ENCODE measurements at places on chromosomes 7 and 10.

DNA sequence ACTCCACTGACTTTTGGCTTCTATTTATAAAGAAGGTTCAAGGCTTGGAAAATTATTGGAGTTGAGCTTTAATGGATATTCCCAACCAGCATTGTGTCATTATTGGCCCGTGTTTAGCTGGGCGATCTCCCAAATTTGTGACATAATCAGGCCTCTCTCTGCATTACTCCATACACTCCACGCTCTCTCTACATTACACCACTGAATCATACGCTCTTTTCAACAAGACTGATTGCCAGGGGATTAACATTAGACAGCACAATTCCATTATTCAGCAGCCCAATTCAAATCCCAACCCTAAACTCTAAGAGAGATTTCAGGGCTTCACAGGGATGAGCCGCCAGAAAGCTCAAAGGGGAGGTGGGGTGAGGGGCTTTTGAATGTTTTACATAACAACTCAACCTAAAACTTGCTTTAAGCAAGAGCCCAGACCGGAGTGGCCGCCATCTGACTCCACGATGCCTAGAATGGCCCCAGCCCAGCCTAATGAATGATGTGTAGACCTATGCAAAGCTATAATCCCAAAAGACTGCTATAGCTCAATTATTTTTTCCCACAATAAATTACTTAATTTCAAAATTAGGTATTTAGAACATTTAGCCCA, 61.8 kb downstream of the FGFR2 start:
- DNase-seq, result no peak

DNA sequence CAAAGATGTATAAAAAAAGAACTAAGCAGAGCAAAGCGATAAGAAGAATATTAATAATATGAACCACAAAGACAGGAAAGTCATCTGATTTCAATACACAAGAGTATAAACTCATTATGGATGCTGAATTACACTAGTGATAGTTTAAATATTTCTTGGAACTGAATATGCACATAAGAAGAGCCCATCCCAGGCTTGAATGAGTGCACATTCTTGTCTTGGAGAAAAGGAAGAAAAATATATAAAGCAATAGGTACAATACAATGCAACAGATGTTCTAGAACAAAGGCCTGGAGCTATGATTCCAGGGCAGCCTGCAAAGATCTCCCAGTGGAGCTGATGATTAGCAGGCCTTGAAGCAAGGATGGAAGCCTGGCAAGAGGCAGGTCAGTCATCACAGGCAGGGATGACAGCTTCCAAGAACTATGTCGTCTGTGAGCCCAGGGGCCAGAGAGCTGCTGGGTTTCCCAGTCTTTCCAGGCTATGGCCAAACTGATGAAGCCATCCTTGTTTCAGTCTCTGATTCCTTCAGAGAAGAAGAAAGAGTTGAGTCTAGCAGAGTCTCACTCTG, 277.6 kb downstream of the KCNMA1 start:
- DNase-seq, result no peak

DNA sequence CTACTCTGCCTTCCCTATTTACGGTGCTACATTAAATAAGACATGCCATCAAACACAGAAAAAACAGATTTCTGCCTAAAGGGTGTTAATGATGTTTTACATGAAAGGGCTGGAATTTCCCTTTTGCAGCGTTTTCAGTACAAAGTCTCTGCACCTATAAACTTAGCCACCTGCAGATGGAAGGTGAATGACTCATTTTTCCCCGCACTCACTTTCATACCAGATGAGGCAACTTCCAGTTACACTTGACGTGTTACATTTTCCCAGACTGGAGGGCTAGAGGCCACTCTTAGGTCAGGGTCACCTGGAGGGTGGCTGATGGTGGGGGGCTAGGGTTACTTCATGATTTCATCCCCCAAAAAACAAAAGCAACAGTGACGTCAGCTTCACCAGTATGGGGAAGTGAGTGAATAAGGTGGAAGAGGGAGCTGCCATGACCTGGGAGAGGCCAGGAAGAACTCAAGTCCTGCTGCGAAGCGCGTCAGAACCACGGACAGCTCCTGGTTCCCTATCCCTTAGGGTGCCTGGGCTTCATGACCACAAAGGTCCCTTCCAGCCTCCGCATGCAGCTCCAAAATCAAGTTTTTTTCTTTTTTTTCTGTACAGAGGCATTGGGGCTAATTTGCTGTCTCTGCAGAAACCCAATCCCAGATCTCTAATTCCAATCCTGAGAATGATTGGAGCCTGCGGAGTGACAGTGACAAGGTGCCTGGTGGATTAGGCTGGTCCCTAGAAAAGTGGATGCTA, 94.0 kb downstream of the ADARB2 start:
- DNase-seq, result peak; percentile 9

GRCh38 chr7:32412471-32412870, 77.7 kb downstream of the LSM5 start:
- no peak for DNase-seq

- DNase-seq, result no peak
These were observed 70.2 kb downstream of the AHCYL2 start for GRCh38 chr7:129295015-129295423.

DNA sequence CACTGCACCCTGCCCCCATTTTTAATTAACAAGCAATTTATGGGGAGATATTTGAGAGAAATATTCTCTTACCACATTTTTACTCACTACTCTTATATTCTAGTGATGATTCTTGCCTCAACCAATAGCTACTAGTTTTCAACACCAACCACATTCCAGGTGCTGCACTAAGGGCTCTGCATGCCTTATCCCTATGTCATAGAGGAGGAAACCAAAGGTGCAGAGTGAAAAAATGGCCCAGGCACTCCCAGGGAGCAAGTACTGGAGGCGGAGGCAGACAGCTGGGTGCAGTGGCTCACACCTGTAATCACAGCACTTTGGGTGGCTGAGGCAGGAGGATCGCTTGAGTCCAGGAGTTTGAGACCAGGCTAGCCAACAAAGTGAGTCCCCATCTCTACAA, 35.5 kb upstream of the TPST1 start:
- DNase-seq, result no peak
